CD4-positive, alpha-beta T cell treated with Interleukin-1 beta for 1 hour (primary cell): ENCODE measurements at places on chromosomes 5 and 9.

DNA sequence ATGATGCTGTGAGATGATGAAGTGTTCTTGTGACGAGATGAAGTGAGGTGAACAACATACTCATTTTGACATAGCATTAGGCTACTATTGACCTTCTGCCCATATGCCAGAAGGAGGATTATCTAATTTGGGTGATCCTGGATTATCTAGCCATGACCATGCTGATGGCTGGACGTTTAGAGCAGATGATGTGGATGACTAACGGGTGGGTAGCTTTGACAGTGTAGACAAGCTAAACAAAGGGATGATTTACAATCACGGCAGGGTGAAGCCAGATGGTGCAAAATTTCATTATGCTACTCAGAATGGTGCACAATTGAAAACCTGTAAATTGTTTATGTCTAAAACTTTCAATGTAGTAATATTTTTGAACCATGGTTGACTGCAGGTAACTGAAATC lies 2403.4 kb upstream of the ACO1 start:
- no peak for DNase-seq

GRCh38 chr9:91837981-91838731 lies 111.9 kb downstream of the ROR2 start:
- DNase-seq: no peak

DNA sequence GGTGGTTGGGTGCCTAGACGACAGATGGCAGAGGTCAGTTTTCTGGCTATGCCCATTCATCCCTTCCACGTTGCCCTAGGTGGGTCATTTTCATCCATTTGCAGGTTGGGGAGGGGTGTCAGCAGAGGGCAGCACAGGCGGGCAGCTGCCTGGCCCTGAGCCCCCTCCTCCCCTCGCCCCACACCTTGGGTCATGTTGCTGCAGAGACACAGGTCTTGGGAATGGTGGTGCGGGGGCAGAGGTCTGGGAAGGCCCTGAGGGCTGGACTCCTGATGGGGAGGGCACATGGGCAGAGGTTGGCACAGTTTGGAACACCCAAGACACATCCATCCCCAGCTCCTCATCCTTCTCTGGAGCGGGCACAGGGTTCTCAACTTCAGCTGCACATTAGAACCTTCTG lies 103.2 kb upstream of the LMX1B start:
- no peak for DNase-seq

- no peak for DNase-seq
Measured at GRCh38 chr5:125554355-125554754, 807.9 kb upstream of the ZNF608 start.

DNA sequence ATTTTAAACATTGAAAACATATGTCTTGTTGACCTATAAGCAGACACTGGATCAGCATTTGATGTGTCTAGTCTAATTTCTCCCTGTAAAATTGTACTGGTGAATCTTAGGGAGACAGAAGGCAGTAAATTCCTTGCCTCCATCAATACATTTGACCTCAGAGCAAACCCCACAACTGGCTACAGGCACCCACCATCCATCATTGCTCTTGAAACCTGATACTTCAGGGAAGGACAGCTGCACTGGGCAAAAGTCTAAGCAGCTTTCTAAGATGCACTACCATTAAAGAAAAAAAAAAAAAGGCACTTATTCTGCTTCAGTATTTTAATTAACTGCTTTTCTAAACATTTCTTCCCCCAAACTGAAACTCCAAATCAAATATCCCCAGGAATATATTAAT lies 1051.3 kb upstream of the DMAC1 start:
- DNase-seq: no peak

- DNase-seq: no peak
Measured at GRCh38 chr9:87703636-87704276, 22.2 kb upstream of the CTSL start.

GRCh38 chr5:96881511-96882115 lies 5.3 kb downstream of the ERAP2 start:
- no peak for DNase-seq

DNA sequence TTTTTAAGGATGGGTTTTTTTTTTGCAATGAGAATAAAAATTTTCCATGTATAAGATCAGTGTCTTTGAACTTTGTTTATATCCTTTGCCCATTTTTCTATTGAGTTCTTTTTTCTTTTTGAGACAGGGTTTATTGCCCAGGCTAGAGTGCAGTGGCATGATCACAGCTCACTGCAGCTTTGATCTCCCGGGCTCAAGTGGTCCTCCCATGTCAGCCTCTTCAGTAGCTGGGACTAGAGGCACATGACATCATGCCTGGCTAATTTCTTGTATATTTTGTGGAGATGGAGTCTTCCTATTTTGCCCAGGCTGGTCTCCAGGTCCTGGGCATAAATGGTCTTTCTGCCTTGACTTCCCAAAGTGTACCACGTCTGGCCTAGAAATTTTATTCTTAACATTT lies 21.2 kb downstream of the GPBP1 start:
- DNase-seq: no peak

- no peak for DNase-seq
Measured at GRCh38 chr5:127732963-127733362, 29.8 kb downstream of the CCDC192 start.

- DNase-seq: no peak
Measured at GRCh38 chr5:96582343-96582742, 79.8 kb upstream of the CAST start.

DNA sequence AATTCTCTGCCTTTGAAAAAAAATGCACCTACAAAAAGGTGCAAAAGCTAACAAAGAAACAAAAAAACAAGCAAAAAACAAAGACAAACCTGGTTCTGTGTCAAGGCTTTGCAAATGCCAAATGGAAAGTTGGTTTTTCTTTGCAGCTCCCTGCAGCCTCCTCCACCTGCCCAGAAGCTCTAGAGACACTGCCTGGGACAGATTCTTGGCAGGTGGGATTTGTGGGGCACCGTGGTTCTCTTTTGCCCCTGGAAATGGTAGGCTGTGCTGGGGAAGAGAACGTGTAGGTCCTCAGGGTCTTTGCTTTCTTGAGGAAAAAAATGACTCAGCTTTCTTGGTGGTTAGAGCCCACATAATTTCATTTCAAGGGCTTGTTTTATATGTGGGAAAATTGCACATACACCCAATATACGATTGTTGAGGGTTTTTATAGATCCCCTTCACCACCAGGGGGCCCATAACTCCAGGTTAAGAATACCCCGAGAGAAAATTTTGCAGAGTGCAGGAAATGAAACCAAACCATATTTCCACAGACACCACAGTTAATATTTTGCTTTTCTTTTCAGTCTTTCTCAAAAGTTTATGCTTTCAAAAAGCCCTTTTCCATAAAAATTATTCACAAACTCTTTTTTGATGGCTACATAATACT lies 58.7 kb downstream of the NXNL2 start:
- peak; percentile 31 for DNase-seq

- DNase-seq: no peak
Measured at GRCh38 chr9:25260046-25260445, 418.2 kb downstream of the TUSC1 start.

- no peak for DNase-seq
Measured at GRCh38 chr5:53817183-53817582, 256.7 kb downstream of the NDUFS4 start.

DNA sequence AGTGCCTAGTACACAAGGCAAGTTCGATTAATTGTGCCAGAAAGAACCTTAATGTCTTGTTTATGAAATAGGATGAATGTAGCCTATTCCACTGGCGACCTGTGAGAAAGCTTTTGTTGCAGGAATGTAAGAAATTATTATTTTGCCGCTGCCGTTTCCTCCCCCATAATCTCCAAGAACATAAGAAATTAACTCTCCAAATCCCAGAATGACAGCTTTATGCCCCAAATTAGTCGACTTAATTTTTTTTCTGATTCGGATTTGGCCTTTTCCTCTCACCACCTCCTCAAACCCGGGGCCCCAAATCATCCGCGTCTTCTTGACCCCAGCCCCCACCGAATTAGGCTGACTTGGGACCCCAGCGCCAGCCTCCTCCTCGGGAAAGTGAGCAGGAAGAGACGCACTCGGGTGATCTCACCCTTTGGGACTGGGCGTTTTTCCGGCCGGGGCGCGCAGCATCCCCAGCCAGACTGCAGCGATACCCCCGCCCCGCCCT lies 682 bp upstream of the SPTAN1 start:
- DNase-seq: no peak

DNA sequence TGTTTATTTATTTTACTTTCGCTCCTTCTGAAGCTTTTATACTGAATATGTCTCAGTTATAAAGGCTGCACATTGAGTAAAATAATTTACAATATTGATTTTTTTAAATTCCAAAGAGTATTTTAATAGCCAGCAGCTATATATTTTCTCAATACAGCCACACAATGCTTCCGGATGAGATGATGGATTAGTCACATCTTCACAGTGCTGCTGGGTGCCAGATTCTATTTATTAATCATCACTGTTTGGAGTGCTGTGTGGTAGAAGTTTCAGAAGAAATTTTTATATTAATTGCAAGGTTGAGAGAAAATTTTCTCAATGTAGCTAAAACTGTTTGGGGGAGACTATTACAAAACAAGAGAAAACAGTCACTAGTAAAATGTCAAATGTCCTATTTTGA lies 989.8 kb downstream of the TLE4 start:
- DNase-seq: no peak

DNA sequence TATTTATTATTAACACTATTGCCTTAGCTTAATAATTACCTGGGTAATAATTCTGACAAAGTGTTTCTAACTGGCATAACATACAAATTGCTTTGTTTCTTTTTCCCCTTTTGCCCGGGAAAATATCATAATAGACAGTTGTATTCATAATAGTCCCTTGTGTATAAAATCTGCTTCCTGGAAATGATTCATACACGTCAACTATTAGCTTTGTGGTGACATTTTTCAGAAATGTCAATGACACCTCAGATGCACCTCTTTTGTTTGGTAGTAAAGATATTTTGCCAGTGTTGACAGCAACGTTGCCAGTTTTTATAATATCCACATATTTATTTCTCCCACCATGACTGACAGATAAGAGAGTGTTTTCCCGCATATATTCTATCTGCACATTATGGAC lies 73.0 kb downstream of the RASEF start:
- DNase-seq: no peak

- DNase-seq: no peak
Measured at GRCh38 chr9:28407351-28407750, 834.1 kb upstream of the C9orf72 start.

DNA sequence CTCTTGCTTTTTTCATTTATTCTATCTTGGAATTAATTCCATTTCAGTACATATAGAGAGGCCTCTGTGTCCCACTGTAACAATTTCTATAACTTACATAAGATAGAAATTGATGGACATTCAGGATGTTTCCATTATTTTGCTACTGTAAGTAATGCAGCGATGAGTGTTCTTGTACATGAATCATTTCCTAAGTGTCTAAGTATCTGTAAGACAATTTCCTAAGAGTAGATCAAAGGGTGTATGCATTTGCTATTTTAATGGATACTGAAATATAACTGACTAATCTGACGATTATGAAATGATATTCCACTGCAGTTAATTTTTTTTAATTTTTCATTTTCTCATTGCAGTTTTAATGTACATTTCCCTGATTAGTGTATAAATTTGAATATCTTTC lies 23.0 kb upstream of the RBM22 start:
- no peak for DNase-seq

DNA sequence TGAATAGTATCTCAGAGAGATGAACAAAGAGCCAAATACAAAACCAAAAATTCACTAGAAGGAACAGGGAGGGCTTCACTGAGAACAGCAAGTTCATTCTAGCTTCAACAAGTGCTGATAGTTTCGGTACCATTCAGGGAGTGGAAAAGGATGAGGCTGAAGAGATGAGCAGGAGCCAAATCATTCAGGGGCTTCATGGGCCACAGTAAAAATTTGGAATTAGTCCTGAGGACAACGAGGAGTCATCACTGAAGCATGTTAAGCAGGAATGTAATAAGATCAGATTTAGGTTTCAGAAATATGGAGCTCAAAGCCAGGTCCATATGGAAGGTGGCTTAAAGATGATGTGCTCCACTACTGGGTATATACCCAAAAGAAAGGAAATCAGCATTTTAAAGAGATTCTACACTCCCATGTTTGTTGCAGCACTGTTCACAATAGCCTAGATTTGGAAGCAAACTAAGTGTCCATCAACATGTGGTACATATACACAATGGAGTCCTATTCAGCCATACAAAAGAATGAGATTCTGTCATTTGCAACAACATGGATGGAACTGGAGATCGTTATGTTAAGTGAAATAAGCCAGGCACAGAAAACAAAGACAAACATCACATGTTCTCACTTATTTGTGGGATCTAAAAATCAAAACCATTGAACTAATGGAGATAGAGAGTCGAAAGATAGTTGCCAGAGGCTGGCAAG lies 36.2 kb downstream of the SPOCK1 start:
- no peak for DNase-seq

DNA sequence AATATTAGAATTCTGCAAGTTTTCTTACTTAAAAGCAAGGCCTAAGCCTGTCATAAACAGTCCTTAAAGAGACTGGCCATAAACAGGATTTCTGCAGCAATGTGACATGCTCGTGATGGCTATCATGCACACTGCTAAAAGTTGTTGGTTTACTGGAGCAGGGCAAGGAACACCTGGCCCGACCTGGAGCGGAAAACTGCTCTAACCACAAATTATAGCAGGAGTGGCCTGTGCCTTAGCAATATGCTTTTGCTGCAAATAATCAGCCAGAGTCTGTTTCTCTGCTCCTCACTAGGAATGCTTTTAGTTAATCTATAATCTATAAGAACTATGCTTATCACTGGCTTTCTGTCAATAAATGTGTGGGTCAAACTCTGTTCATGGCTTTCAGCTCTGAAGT lies 322.9 kb upstream of the RPS23 start:
- no peak for DNase-seq

DNA sequence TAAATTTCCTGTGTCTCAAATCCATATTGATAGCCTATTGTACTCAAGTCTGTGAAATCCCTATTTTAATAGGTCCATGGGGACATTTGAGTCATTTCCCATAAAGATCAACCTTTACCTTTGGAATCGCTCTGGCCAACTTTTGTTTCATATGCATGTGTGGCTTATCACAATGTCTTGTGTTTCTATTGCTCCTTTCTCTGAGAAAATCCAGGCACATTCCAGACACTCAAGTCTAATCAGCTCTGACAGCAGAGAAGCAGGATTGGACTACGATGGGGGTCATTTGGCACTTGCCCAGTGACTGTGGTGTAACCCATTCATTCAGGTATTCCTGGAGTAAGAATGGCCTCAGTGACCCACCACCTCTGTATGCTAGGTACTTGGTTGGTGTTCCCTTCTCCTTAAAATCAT lies 48.4 kb downstream of the ACTBL2 start:
- DNase-seq: no peak

DNA sequence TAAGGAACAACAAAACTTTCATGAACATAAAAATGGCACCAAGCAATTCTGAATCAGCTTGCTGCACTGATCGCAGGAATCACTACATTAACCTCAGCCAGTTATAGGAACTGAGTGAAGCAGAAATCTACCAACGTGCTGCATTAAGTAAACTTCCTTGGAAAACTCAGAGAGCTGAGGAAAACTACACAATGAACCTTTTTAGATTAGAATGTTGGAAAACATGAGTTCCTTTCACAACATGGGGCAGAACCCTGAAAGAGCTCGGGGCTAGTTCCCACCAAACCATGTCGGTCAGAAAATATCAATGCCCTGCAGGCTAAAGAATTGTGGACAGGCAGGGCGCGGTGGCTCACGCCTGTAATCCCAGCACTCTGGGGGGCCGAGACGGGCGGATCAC lies 19.4 kb downstream of the ALDH7A1 start:
- DNase-seq: no peak

- DNase-seq: no peak
Measured at GRCh38 chr9:22175972-22176545, 167.0 kb upstream of the CDKN2B start.

GRCh38 chr9:36051317-36051716 lies 14.6 kb downstream of the RECK start:
- no peak for DNase-seq
